Jurkat, Clone E6-1 (cell line): ENCODE measurements at places on chromosomes 5 and 9.

DNA sequence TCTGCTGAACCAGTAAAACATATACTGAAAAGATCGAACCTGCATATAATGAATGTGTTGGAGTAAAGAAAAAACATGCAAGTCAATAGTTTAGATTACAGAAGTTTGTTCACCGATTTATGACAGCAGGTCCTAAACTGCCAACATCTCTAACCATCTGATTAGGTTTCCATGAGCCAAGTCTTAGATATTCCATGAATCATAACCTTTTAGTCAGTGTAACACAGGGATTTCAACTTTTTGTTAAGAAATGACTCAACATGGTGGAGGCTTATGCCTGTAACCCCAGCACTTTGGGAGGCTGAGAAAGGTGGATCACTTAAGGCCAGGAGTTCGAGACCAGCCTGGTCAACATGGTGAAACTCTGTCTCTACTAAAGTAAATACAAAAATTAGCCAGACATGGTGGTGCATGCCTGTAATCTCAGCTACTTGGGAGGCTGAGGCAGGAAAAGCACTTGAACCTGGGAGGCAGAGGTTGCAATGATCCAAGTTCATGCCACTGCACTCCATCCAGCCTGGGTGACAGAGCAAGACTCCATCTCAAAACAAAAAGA lies 38.7 kb downstream of the APC start:
- no peak for DNase-seq

DNA sequence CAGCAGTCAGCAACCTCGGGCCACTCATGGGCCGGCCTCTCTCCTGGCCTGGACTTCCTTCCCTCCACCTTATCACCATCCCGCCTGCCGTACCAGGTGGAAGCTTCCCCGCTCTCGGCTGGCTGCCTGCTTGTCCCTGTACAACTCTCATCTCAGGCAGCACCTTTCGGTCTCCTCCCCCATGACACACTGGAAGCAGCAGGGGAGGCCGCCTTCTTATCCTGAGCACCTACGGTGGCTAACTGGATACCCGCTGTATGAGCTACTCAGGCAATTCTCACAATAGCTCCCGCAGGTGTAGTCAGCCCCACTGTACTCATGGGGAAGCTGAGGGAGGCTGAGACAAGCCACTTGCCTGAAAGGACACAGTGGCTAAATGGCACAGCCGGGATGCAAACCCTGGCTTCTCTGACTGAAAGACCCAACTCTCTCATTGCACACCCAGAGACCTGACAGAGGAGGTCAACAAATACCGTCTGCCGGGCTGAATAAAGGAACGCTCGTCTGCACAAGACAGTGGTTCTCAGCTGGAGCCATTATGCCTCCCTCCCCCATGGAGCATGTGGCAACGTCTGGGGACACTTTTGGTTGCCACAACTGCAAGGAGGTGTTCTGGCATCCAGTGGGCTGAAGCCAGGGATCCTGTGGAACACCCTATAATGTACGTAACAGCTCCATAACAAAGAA lies 9.6 kb downstream of the STK10 start:
- no peak for DNase-seq

- no peak for DNase-seq
These were observed 50.7 kb upstream of the SHB start for GRCh38 chr9:38119560-38120236.

- DNase-seq, result no peak
These were observed 48.1 kb downstream of the SPATA31C2 start for GRCh38 chr9:88090151-88090581.

GRCh38 chr5:67730917-67731474 lies 484.6 kb upstream of the PIK3R1 start:
- DNase-seq, result no peak

DNA sequence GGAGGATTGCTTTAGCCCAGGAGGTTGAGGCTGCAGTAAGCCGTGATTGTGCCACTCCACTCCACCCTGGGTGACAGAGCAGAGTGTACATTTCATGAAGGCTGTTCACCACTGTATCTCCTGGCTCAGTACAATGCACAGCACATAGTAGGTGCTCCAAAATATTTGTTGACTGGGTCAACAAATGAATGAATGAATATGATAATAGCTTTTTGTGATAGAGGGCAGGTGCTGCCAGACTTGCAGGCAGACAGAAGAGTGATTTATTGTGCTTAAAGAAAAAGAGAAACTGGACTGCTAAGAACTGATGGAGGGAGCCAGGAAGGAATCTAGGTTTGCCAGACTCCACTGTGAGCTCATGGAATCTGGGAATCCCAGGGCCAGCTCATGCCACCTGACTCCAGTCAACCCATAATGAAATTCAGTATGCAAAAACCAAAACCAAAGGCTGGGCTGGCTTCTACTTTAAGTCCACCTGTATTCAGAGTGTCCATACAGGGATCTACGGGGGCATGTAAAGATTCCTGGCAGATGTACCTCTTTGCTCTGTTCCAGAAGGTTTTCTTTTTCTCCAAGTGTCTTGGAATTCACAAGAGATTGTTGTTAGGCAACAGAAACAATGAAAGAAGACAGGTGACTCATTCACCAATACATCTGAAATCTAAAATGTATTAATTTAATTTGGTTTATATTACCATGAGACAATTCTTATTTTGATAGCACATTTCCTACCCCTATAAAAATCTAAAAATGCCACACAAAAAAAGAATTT lies 15.5 kb upstream of the CTNNA1 start:
- DNase-seq, result no peak

DNA sequence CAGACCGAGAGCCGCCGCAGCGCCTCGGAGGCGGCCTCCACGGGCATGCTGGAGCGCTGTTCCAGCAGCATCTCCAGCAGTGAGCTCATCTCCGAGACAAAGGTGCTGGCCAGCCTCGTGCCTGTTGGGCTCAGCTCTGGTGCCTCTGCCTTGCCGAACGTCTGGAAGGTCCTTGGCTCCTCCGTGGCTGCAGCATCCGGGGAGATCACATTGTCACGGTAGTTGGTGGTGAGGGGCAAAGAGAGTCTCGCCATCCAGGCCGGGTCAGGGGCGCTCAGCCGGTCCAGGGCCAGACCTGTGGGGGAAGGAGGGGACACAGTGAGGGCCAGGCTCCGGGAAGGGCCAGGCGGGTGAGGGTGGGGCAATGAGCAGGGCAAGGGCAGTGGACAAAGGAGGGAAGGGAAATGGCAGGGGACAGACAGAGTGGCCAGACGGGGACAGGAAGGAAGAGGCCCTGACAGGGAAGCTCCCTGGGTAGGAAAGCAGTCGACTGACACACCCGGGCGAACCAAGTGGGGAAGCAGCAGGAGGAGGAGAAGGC lies 12.4 kb downstream of the PCDH12 start:
- DNase-seq, result no peak

DNA sequence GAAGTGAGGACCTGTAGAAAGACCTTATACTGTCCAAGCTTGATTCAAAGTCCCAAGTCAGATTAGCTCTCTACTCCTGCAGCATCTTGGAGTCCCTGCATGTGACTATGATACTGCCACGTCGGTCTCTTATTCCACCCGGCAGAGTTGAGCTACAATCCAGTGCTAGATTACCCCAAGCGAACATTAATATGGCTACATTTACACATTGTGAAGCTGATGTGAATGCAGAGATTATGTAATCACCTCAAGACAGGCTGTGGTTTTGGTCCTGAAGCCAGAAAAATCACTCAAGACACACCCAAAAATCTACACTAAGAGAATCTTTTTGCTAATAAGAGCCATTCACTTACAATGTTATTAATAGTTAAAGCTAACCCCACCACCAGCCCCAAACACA lies 116.7 kb downstream of the GNA14 start:
- no peak for DNase-seq

DNA sequence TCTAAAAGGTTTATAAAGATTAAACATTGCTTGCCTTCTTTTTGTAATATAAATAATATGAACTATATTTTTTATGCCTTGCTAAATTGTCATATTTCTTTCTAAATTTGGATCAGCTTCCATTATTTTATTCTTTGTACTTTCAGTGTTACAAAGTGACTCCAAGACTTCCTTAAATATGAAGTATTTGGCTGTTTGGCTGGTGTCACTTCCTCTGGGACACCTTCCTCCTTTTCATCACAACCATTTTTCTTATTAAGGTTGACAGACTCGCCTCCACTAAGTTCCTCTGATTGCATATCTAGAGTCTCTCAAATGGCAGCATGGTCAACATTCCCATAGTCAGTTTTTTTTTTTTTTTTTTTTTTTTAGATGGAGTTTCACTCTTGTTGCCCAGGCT lies 73.8 kb upstream of the SLC1A1 start:
- DNase-seq, result no peak

DNA sequence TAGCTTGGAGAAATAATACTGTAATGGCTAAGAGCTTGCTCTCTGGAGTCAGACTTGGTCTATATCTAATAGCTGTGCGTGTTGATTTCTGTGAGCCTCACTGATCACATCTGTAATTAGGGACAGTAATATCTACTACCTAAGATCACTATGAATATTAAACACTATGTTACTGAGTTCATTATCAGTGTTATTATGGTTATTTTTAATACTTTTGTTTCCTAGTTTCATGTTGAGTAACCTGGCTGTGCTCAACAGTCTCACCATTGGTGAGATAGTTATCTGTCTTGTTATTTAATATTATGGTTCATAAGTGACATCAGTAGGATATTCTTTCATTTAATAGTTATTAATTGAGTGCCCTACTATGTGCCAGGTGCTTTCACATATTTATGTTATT lies 22.4 kb upstream of the CAVIN4 start:
- no peak for DNase-seq

DNA sequence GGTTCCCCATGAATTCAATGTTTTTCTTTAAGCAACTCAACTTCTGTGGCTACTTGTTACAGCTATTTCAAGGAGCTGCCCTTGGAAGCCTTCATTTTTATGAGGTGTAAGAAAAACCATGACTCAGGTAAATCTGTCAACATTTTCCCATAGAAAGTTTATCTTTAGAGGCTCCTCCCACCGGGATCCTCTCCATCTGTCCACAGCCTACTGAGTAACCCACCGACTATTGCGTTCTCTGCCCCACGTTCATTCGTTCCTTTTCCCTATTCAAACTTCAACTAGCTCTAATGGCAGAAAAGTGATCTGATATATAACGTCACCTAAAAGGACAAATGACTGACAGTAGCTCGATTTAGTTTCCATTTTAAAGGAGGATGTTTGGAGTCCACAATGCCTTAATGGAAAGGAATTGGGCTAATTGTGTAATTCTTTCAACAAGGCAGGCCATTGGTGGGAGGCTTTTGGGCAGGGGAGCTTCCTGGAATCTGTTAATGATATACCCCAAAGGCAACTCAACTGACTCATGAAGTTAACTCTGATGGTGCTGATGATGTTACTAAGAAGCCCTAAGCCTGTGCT lies 29.3 kb upstream of the NR3C1 start:
- no peak for DNase-seq

GRCh38 chr5:151086905-151087360 lies 6.1 kb upstream of the TNIP1 start:
- no peak for DNase-seq

DNA sequence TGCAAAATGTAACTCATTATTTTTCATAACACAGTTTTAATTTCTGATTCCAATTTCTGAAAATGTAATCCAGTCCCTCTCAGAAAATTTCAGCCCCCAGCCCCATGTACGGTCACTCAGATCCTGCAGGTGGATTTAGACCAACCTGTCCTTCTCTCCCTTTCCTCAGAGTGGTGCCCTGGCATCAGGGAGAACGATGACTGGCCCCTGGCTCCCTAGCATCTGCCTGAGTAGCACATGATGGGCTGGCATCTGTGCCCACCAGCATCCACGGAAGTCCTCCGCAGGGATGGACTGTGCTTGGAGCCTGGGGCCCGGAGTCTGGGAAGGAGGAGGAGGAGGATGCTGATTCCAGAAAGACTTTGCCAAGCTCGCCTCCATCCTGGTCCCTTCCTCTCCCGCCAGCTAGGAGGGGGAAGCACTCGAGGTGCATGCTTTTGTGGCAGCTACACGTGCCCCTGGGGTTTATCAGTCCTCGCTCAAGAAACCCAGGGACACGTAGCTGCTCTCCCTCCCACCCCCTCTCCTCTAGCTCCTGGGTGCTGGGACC lies 54.4 kb upstream of the RUFY1 start:
- no peak for DNase-seq

GRCh38 chr5:159915904-159916840 lies at the start of gene ADRA1B:
TSS of gene ADRA1B (plus strand) at chr5:159916482. CDS start at chr5:159916906, 424 bp downstream.
- no peak for DNase-seq

DNA sequence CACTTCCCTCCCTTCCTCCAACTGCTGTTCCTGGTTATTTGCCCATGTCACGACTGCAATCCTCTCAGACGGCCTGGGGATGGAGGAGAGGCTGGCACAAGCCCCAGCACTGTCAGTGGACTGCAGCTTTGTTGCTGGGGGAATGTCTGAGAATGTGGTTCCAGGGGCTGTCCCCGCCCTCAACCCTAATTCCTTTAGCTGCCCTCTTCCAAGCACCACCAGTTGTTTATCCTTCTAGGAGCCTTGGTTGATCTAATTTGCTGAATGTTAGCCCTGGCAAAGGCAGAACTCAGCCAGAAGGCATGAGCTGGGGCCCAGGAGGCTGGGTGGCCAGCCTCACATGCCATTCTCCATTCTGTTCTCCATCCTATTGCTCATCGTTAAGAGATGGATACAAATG lies 51.6 kb downstream of the ADAM19 start:
- DNase-seq, result no peak

GRCh38 chr9:113364951-113365350 lies 11.8 kb downstream of the HDHD3 start:
- DNase-seq, result no peak

DNA sequence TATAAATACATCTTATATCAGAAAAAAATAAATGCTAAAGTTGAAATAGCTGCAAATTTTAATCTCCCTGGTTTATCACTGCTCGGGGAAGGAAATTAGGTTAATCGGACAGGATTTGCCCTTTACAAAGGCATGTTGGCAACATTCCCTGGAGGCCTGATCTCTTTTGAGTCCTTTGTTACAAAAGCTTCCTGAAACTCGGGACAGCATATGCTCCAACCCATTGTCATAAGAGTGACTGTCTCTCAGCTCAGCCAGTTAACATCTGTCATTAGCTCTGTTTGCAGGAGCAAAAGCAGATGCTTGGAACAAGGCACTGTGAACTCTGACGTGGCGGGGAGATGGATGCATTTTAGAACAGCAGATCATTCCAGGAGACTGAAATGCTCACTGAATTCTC lies 80.6 kb downstream of the MYO10 start:
- DNase-seq, result no peak

- peak; percentile 85 for DNase-seq
These were observed 17.1 kb downstream of the KCTD16 start for GRCh38 chr5:144187699-144188294.

DNA sequence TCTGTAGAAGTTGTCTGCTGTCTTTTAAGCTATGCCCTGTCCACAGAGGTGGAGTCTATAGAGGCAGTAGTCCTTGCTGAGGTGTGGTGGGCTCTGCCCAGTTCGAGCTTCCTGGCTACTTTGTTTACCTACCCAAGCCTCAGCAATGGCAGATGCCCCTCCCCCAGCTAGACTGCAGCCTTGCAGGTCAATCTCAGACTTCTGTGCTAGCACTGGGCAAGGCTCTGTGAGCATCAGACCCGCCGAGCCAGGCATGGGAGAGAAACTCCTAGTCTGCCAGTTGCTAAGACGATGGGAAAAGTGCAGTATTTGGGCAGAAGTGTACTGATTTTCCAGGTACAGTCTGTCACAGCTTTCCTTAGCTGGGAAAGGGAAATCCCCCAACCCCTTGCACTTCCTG lies 694.1 kb upstream of the CDH6 start:
- no peak for DNase-seq
